ENCODE measurements at places on chromosomes 7 and 10. TPM values are rescaled to one million over a fixed set of nuclear protein-coding genes. Genes with fewer than 3 reads are reported as not detected.

DNA sequence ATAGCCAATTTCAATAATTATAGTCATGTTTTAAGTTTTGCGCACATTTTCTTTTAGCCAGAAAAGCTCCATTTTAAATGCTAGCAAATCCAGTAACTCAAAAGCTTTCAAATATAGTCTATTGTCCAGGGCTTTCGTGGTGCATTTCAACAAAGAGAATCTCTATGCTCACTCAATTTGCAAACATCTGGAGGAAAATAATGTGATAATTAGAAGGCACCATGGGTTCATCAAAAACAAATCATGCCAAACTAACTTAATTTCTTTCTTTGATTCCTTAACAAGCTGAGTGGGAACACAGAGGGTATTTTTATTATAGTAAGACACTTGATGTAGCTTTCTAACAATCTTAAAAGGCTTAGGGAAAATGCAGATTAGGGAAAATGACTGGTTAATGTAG lies 179.8 kb downstream of the NXPH1 start:
- DNase-seq: no peak

DNA sequence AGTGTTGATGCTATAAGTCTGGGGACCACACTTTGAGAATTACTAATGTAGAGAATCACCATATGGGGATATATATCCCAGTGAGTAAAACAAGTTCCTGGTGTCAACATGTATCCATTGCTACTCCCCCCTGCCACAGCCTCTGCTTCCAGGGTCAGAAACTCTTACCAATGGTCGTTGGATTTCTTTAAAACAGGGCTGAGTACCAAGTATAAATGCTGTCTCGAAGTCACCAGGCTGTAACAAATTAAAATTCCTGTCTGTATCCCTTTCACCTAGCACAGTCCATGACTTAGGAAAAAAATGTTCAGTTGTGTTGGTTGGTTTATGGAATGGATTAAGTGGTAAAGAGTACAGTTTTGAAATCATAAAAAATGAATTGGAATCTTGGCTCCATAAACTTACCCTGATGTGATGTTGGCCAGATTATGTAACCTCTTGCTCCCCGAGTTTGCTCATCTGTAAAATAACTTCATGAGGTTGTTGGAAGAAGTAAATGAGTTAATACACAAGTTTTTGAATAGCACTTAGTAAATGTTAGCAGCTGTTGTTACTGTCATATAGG lies 364.0 kb upstream of the LRGUK start:
- DNase-seq: no peak

GRCh38 chr7:26307226-26307625 lies 15.6 kb downstream of the SNX10 start:
- peak; percentile 47 for DNase-seq

DNA sequence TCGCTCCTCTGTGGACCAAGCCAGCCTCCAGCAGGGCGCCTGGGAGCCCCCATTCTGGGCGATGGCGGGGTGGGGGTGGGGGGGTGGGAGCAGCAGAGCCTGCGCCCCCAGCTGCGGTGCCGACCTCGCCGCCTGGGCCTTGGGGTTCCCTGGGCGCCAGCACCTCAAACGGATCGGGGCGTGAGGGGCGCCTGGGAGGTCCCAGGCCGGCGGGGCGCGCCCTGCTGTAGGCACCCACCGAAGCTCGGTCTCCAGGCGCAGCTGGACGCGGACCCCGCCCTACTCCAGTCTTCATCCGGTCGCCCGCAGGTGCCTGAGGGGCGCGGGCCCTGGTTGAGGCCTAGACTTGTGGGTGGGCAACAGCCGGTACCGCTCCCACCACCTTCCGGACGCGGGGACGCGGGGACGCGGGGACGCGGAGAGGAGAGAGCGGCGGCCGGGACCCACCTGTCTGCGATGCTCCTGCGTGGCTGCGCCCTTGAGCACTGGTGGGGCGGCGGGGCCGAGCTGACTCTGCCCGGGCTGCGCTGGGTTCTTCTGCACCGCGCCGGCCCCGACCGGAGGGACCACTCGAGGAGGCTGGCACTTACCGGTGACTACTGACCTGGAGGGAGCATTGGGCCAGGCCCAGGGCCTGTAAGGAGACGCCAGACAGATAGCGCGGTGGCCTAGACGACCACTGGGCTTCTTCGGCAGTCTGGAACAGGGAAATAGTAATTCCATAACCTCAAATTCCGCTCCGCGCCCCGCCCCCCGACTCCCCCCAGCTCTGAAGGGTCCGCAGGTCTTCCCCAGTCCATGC lies 5.5 kb upstream of the KCP start:
- no peak for DNase-seq

- peak; percentile 86 for DNase-seq
Observed at GRCh38 chr7:25854608-25855497, 297.1 kb upstream of the NFE2L3 start.

DNA sequence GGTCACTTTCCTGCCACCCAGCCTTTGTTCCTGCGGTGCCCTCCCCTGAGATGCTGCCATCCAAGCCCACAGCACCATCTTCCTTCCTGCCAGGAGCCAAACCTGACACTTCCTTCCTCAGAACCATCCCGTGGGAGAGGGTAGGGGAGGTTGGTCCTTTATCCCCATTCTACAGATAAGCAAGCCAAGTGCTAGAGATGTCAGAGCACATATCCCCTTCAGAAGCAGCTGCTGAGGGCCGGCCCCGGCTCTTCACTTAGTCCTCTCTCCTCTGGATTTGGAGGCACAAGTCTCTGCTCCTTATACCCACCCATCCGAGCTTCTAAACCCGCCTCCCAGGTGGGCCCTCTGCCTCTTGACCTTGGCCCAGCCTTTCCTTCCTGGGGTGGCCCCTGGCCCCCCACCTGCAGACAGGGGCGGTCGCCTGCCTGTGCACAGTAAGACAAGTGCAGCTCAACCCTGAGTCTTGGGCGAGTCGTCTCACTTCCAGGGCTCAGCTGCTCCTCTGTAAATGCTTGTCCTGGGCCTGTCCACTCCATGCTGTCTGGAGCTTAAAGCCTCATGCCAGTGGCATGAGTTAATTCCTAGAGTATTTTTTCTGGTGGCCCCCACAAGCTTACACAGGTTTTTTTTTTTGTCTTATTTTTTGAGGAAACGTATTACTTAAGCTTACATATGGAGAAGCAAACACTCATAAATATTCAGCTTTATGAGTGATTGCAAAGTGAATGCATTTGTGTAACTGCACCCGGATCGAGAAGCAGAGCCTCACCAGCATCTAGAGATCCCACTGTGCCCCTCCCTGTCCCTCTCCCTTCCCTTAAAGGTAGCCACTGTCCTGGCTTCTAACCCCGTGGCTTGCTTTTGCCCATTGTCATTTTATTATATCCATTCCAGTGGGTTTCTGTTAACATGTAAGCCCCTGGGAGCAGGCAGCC lies 125.1 kb downstream of the CDH23 start:
- peak; percentile 45 for DNase-seq

- peak; percentile 85 for DNase-seq
Observed at GRCh38 chr10:125886914-125887512, 5.9 kb upstream of the DHX32 start.

GRCh38 chr7:73623798-73624668 lies at the start of gene MLXIPL:
MLXIPL (minus strand) TSS chr7:73624522; CDS start chr7:73624492, 30 bp downstream.
- DNase-seq: peak; percentile 51

GRCh38 chr7:51123322-51124019 lies 193.1 kb downstream of the COBL start:
- peak; percentile 99 for DNase-seq

DNA sequence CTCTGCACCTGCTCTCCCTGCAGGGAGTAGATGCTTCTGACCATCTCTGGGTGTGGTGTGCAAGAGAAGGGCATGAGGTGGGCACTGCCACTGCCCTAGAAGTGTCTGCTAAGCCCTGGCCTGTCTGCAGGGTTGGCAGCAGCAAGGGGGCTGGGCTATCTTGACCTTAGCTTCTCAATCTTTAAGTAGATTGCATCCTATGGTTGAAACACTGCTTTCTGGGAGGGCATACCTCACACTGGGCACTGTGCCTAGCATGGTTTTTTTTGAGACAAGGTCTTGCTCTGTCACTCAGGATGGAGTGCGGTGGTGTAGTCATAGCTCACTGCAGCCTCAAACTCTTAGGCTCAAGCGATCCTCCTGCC lies 54.9 kb downstream of the CLIP2 start:
- peak; percentile 16 for DNase-seq

DNA sequence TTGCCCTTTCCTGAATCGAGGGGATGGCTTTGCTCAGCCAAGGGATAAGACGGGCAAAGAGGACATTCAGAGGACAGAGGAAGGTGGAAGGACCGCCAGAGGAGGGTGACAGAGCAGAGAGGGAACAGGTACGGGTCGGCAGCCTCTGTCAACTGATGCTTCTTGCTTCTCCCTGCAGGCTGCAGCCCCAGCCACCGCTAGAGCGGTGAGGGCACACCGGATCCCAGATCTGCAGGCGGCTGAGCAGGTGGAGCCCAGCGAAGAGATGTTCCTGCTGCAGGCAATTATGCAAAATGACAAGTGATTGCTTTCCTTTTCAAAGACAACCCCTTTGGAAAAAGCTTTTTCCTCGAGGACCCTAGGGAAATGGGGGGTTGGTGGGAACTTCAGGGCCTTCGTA lies 181.9 kb upstream of the ANKRD30A start:
- DNase-seq: no peak

GRCh38 chr7:90706072-90706716 lies 110.1 kb downstream of the CDK14 start:
- DNase-seq: no peak

DNA sequence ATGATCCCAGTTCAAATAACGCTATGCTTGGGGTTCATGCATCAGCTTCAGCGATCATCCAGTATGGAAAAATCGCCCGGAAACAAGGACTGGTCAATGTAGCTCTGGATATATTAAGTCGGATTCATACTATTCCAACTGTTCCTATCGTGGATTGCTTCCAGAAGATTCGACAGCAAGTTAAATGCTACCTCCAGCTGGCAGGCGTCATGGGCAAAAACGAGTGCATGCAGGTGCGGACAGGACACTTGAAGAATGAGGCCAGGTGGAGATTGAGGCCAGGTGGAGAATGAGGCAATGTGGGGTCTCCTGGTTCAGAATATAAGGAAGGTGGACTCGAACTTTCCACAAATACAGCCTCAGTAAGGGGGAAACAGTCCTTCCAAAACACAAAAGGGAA lies 105.8 kb downstream of the TRRAP start:
- no peak for DNase-seq

- no peak for DNase-seq
Observed at GRCh38 chr10:58070956-58071355, 196.7 kb downstream of the IPMK start.

- no peak for DNase-seq
Observed at GRCh38 chr7:127828843-127829500, 177.0 kb downstream of the SND1 start.

DNA sequence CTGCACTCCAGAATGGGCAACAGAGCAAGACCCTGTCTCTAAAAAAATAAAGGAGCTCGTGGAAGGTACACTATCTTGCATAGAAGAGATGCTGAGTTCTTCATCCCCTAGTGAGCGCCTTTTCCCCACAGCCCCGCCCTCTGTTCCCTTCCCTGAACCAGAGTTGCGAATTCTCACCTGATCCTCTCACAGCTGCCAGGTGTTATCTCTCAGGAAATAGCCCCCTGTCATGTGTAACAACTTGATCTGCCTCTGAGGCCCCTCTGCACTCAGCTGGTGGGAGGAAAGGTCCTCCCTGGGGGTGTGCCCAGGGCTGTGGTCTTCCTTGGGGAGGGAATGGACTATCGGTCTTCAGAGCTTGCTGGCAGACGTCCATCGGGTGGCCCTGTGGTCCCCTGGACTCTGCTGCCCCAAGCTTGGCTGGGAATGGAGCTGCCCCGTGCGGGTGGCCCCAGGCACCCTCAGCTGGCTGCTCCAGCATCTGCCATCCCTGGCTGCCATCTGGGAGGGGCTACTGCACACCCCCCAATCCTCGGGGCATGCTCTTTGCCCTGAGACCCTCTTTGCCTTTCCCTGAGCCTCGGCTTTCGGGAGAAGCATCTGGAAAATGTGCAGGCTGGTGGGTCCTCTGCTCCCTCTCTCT lies 21.7 kb upstream of the BNIP3 start:
- DNase-seq: no peak

DNA sequence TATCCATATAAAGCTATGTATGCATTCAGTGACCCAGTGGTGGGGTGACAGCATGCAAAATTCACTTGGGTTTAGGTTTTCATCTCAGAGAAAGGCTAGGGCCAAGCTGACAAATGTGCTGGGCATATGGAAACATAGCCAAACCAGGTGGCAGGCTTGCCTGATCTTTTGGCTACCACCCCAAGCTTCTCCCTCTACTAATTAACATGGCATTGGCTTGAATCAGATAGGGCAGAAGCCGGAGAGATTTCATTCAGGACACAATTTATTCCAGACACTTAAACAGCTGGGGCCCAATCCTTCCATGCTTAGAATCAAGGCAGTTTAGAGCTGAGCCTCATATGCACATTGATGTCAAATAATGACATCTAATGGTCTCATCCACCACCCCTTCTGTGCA lies 95.5 kb upstream of the AGK start:
- DNase-seq: no peak

DNA sequence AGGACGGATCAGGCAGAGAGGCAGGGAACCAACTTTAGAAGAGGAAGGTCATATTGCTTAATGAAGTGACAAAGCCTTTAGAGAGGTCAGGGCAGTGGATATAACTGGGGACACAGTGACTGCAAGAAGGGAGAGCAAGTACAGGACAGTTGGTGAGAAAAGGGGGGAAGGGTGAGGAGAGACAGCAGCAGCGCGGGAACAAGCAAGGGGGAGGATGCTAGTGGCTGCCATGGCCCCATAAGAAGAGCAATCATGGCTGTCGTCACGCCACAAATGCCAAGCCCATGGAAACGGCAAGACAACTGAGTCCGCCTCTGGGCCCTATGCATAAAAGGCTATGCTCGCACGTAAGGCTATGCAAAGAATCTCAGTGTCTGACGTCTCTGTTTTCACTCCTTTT lies 9.1 kb downstream of the ZNF3 start:
- DNase-seq: no peak

GRCh38 chr7:120615703-120616102 lies 242.2 kb downstream of the TSPAN12 start:
- no peak for DNase-seq

- no peak for DNase-seq
Observed at GRCh38 chr10:60433684-60434083, 44.0 kb upstream of the ANK3 start.

DNA sequence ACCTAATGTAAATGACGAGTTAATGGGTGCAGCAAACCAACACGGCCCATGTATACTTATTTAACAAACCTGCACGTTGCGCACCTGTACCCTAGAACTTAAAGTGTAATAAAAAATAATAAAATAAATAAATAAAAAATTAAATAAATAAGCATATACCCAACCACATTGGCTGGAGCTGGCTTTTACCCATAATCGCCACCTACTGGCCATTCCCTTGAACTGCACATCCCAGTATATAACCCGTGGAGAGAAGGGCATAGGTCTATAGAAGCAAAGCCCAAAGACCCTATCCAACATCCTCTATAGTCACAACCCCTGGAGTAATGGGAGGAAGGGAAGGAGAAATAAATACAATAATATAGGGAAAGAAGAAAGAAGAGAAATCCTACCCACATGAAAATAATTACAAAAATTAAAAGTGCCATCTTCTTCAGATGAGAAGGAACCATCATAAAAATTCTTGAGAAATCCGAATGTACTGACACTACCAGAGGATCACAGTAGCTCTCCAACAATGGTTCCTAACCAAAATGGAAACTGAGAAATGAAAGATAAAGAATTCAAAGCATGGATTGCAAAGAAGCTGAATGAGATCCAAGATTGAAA lies 65.6 kb downstream of the TWIST1 start:
- peak; percentile 44 for DNase-seq

- no peak for DNase-seq
Observed at GRCh38 chr10:130012129-130012528, 48.1 kb upstream of the EBF3 start.

The PTPN20 gene
- total RNA-seq: 2.9 TPM

The CLIP2 gene
- 12.9 TPM for total RNA-seq

The PHYH gene
- total RNA-seq: 5.3 TPM

The AZGP1 gene
- total RNA-seq: 1.2 TPM

The OTUD1 gene
- total RNA-seq: 16.8 TPM

The DIP2C gene
- 0.53 TPM for total RNA-seq

Measured in bronchial epithelial cell (primary cell).